ENCODE measurements at places on chromosomes 13 and 19.
A peak's percentile ranks its signal among the peaks of the same experiment; 100 is the strongest.

GRCh38 chr19:53002479-53002878 is 11.2 kb upstream of the ERVV-1 start:
- DNase-seq, result no peak

DNA sequence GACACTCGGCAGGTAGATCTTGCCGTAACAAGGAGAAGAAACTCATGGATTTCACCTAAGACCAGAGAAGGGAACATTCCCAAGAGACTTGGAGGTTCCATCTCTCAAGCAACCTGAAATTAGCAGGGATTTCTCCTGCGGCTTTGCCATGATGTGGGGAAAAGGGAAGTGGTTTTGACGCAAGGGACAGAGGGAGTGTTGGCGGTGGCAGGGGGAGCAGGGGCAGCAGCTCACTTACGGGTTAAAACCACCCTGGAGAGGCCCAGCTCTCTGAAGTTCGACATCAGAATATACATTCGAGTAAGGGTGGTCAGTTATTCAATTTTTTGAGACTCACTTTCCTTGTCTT is 76.1 kb upstream of the POMP start:
- no peak for DNase-seq

- no peak for DNase-seq
These were observed 34.9 kb downstream of the SIPA1L3 start for GRCh38 chr19:37941782-37942515.

DNA sequence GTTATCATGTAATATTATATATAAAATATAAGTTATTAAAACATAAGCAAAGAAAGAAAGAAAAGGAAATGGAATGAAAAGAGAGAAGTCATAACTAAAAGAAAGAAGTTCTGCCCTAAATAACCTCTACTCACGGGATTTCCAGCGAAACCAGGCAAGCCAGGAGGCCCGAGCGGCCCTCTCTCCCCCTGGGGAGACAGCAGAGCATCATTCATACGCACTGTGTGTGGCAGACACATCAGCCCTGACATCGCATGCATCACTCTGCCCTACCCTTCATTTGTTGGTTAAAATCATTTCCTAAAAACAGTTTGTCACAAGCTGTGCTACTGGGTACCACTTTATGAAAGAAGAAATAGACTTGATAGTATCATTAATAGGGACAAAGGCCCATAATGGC is 95.2 kb downstream of the COL4A1 start:
- no peak for DNase-seq

- DNase-seq, result no peak
These were observed 9.7 kb upstream of the JUND start for GRCh38 chr19:18291019-18291524.

DNA sequence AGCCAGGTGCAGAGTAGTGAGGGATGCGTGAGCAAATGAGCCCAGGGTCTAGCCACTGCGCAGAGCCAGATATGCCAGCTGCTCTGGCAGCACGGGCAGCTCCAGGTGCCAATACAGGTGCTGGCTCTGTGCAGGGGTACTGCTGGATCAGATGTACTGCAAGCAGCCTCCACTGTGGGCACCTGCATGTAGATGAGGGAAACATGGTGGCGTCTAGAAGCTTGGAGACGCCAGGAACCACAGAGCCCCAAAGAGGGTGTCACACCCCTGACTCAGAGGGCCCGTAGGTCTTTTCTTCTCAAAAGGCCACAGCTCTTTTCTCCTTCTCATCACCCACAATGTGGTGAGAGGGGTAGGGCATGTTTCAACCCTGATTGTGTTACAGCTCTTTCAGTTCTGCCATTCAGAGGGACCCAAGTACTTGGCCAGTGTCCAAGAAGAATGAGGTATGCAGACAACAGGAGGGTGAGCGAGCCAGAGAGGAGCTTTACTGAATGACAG is 244.4 kb upstream of the SLITRK1 start:
- DNase-seq, result no peak

DNA sequence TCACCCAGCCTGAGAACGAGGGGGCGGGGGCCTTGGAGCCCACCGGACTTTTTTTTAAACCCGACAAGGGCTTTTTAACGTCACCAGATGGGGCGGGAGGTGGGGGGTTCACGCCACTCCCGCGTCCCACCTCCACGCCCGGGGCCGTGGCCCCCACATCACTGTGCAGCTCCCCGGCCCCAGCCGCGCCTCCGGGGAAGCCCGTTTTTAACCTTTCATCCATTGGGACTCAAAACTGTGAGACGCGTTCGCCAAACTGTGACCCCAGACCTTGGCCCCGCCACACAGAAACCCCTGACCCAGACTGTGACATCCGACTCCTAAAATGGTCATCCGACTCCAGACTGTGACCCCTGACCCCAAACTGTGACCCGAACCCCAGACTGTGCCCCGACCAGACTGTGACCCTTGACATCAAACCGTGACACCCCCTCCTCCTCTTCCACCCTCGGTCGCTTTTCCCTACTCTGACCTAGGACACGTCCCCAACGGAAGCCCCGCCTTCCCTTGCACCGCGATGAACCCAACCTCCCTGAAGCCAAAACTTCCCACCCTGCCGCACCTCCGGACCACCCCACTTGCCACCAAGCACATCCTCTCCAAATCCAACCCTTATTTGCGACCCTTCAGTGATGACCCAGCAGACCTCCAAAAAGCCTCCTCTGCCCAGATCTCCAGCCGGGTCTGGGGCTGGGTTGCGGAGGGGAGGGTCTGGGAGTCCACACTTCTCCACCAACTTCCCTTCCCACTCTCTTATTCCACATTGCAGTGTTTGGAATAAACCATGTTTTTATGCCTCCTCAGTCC is 1.5 kb upstream of the GRWD1 start:
- peak; percentile 33 for DNase-seq

DNA sequence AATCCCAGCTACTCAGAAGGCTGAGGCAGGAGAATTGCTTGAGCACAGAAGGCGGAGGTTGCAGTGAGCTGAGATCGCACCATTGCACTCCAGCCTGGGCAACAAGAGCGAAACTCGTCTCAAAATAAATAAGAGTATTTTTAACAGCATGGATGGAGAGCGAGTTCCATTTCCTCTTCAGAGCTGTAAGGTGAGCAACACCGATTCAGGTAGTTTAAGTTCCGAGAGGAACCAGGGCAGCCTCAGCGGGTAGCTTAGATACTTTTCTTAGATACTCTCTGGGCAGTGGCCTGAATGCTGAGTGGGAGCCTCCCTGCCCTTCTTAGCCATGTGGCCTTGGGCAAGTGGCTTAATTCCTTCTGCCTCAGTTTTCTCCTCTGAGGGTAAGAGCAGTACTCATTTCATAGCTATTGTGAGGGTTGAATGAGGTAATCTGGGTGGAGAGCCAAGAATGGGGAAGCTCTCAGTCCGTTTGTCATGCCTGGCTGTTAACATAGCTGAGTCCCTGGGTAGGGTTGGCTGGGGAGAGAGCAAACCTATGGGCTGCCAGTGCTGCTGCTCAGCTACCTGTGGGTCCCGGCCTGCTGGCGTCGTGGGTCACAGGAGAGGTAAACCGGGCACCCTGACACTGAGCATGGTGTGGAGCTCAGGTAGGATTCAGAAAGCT is 4.1 kb downstream of the ATP11A start:
- DNase-seq, result no peak

All from D341Med (cell line).